8988T (cell line): ENCODE measurements at places on chromosomes 6 and 20.

- no peak for DNase-seq
Observed at GRCh38 chr6:155155787-155156447, 107.9 kb upstream of the CLDN20 start.

GRCh38 chr20:53321596-53321995 lies 272.0 kb downstream of the ZNF217 start:
- DNase-seq, result no peak

DNA sequence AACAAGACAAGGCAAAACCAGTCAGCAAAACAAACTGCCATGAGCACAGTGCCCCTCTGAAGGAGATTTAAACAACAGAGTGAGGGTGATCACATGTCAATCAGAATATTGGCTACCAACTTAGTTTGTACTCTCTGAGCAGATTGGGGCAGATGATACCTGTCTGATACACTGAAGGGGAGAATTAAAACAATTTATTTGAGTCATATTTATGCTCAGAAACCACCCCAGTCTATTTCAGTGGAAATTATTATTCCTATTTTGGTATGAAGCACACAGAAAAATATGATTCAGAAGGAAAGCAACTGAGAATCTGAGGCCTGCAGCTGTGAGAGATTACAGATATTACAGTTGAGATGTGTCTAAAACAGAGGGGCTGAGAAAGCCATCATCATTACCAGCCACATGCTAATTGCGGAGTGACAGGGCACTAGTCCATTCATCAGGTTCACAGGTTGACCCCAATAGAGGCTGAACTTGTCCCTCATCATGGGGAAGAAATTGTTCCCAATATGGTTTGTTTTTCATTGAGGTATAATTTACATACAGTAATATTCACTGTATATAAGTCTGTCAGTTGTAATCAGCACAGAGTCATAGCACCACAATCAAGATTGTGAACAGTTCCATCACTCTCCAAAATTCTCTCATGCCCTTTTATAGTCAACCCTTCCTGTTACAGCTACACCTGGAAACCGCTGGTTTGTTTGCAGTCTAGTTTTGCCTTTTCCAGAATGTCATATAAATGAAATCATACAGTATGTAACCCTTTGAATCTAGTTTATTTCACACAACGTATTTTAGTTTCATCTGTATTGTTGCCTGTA lies 134.5 kb downstream of the AKAP7 start:
- no peak for DNase-seq

GRCh38 chr6:43992783-43993644 lies 134.2 kb downstream of the MRPL14 start:
- DNase-seq, result no peak

- no peak for DNase-seq
Observed at GRCh38 chr20:6384380-6384779, 261.6 kb upstream of the FERMT1 start.

GRCh38 chr20:1317545-1318255 lies 11.2 kb downstream of the SDCBP2 start:
- DNase-seq, result no peak

DNA sequence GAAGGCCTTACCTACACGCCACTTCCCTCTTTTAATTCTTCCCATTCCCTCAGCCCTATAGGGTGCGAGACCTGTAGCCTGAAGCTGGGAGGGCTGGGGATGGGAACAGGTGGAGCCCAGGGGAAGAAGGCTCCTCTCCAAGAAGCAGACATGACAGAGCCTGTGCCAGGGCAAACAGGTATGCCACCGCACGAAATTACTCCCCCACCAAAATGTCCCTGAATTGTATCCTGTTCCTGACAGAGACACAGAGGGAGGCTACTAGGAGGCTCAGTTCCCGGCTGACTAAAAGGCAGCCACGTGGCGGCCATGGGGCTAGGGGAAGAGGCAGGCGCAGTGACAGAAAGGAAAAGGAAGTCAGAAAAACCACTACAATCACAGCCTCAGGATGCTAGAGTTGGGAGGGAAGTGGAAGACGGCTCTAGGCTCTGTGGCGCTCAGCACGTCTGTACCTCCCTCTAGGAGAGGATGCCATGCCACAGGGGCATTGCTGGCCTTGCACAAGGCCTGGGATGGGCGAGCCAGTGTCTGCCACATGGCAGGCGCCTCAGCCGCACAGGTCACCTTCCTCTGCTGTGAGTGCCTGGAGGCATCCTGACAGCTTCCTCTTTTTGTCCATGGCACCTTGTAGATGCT lies 27.7 kb downstream of the TFEB start:
- no peak for DNase-seq

DNA sequence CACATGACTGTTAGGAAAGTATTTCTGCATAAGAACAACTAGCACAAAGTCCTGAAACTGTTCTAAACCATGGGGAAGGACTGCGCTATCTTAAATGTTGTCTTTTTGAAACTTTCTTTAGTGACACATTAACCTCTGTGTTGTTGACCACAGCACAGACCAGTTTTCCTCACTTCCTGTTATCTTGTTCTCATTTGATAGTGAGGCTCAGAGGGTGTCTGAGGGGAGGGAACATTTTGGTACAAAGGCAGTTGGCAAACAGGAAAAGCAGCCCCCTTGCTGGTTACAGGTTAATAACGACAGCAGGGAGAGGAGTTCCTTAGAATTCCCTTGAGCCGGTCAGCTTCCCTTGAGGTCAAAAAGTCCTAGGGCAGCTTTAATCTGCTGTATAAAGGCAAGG lies 143.5 kb upstream of the BMP2 start:
- no peak for DNase-seq

- no peak for DNase-seq
Observed at GRCh38 chr6:160737934-160738333, 35.9 kb downstream of the PLG start.

DNA sequence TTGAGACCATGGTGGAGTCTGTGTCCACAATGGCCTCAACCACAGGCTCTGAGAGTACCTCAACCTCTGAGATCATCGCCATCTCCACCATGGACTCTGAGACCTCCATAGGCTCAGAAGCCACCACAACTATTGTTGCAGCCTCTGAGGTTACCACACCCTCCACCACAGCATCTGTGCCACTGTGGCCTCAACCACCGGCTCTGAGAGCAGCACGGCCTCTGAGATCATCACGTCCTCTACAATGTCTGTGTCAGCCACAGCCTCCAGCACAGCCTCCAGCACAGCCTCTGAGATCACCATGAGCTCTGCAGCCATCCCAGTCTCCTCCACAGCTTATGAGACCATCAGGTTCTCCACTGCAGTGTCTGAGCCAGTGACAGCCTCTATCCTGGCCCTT lies 19.4 kb upstream of the MUC21 start:
- DNase-seq, result no peak

DNA sequence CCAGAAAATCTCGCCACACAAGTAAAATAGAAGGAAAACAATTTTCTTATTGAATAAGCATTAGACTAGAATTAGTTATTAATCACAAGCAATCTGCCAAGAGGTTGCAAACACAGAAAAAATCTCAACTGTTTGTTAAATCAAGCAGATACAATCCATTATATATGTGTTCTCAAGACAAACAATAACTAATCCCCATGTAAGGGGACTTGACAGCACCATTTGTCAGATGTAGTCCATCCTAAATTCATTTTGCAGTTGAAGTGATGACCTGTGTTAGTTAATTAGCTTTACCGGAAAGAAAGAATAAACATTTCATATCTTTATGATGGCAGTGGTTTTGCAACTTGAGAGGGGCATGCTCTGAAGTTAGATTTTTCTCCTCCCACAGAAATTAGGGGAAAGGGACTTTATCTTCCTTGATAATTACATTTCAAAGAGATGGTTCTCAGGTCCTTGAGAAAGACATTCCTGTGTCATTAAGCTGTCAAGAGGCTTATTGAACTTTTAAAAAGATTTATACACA lies 1588.0 kb downstream of the GRIK2 start:
- DNase-seq, result no peak

DNA sequence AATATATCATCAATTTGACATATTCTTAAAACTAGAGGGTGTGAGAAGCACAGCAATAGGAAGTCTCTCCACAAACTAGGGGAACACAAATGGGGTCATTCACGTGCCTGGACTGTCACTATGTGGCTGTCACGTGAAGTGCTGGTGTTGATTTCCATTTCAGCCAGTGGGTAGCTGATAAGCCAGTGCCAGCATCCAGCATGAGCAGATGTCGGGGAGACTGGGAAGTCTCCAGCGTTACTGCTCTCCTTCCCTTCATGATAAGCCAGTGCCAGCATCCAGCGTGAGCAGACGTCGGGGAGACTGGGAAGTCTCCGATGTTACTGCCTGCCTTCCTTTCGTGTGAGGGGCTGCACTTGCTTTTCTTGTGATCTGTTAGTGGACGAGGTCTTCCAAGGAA lies 5.6 kb upstream of the SLC17A9 start:
- no peak for DNase-seq

- DNase-seq, result no peak
Observed at GRCh38 chr6:111824608-111825337, 48.5 kb downstream of the FYN start.

- no peak for DNase-seq
Observed at GRCh38 chr20:56829788-56830385, 200.8 kb downstream of the TFAP2C start.

GRCh38 chr20:32767418-32768198 lies 5.4 kb downstream of the DNMT3B start:
- DNase-seq, result no peak

DNA sequence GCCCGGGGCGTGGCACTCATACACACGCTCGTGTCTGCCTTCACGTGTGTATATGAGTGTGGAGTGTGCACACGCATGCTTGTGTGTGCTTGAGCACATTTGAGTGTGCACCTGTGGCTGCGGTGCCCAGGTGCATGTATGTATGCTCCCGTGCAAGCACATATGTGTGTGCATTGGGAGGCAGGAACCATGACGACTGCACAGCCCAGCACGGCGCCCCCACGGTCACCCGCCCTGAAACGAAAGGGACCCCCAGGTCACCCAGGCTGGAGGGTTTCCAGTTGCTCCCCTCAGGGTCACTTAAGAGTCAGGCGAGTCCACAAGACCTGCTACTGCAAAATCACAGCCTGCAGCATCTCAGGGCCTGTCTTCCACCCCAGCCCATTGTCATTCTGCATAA lies 94.7 kb downstream of the YTHDF1 start:
- no peak for DNase-seq

- no peak for DNase-seq
Observed at GRCh38 chr20:1443085-1443484, 23.6 kb downstream of the NSFL1C start.

DNA sequence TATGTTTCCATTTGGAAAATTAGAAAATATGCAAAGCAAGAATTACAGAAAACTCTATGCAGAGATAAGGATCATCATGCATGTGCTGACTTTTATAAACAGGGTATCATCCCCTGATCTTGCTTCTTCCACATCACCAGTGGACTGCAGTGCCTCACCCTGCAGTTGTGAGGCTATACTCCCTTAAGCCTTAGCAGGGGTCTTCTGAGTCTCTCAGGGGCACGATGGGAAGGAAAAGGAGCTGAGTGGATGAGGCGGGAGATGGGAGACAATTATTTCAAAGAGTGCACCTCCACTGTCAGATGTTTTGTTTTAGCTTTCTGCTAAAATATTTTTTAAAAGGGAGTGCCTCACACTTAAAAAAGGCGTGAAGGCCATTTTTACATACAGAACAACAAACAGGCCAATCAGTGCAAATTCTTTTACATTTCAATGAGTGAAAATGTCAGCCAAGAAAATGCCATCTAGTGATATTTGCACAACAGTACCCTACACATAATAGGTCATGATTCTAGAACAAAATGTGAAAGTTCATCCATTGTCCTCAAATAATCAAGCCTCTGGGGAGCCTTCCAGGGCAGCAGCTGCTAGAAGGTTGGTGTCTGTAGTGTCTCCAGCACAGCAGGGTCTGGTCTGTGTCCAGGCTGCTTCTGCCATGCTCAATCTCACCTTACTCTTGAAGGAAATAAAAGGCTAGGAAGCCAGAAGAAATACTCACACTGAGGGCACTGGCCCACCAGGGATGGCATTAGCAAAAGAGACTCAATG lies 13.2 kb upstream of the SERPINB9 start:
- no peak for DNase-seq

DNA sequence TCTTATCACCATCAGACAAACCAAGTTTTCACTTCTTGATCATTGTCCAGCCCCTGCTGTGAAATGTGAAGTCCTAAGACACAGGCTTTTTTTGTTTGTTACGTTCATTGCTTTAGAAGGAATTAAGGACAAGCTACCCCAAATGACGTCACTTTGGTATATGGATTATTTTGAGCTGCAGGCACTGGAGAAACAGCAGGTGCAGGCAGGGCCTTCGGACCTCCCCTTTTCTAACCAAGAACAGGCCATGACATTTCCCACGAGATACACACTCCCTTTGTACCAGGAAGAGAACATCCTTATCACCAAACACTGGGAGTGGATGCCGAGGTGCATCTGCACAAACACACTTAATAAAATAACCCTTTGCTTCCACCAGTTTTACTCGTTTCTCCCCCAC lies 418.0 kb upstream of the SULF2 start:
- DNase-seq, result no peak

DNA sequence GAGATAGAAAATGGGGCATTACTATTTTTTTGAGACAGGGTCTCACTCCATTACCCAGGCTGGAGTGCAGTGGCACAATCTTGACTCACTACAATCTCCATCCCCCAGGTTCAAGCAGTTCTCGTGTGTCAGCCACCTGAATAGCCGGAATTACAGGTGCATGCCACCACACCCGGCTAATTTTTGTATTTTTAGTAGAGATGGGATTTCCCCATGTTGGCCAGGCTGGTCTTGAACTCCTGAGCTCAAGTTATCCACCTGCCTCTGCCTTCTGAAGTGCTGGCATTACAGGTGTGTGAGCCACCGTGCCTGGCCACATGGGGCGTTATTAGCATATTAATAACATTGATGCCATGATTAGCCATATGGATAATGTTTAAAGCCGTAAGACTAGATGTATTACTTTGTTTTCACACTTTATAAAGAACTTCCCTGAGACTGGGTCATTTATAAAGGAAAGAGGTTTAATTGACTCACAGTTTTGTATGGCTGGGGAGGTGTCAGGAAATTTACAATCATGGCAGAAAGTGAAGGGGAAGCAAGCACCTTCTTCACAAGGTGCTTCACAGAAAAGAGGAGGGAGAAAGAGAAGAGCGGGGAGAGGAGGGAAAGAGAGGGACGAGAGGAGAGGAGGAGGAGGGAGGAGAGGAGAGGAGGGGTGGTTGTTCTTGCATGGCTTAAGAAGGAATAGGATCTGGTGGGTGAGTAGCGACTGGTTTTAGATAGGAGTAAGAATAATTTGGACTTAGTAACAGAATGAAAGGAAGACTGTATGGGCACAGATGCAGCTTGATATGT lies 51.9 kb downstream of the MYO6 start:
- no peak for DNase-seq

- no peak for DNase-seq
Observed at GRCh38 chr6:143262859-143263258, 187.6 kb downstream of the ADAT2 start.
